ENCODE measurements at places on chromosomes 12 and 14.

DNA sequence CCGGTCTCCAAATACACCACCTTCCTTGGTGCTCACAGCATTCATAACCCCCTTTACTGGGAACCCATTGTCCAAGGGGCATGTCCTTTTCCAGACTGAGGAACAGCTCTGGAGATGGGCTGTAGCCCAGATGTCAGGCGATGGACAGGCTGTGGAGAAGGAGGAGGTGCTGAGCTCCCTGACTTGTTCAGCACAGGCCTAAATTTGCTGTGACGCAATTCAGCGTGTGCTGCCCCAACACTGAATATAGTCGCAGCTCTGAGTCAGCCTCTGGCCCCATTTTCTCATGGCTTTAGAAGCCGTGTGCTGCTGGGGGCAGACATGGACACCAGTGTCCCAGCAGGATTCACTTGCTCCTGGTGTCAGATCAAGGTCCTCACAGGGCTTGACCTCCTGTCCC lies 269.1 kb downstream of the EMP1 start:
- DNase-seq: no peak

DNA sequence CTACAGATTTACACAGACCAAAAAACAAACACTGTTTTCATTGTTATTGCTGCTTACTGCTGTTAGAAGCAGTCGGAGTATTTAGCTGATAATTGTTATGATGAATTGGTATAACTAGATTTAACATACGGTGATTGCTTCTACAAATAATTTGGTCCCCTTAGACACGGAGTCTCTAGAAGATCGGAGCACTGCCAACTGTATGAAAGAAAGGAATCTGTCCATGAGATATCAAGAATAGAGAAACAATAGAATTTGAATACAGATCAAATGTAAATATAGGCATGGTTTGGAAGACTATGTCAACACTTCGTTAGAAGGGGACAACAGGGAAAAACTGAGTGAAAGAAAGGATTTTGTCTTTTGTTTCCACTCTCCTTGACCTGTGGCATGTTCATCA lies 110.9 kb downstream of the PPP2R5E start:
- no peak for DNase-seq

DNA sequence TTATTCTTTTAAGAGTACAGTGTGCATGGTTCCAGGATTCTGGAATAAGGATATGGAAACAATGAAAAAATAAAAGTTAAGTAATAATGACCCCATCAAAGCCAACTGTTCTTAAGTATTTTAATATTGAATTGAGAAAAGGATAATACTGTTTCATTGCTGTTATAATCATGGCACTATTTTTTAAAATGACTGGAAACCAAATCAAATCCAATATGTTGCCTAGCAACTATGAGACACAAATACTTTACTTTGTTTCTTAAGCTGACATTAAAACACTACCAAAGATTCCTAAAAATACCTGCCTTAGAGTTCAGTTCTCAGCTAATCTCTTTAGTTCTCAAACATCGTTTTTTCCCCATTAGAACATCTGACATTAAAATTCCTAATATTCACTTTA lies 66.4 kb upstream of the OTOGL start:
- DNase-seq: no peak

DNA sequence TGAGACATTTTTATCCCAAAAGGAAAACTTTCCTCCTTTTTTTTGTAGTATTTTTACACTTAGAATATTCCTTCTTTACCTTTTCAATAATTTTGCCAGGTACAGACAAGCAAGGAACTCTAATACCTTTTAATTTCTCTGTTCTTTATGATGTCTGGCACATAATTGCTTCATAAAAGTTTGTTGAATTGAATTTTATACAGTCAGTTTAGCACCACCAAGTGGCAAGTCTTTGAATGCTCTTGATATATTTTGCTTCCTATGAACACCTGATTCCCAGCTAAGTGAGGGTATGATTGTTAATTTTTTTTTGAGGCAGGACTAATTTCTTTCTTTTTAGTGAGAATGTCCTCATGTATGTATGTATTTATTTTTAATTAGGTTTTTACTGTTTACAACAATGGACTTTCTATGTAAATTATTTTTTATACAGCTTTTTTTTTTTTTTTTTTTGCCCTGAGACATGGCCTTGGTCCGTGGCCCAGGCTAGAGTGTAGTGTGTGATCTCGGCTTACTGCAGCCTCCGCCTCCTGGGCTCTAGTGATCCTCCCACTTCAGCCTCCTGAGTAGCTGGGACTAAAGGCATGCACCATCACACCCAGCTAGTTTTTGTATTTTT lies 6.9 kb downstream of the TBC1D15 start:
- no peak for DNase-seq

GRCh38 chr14:93332397-93332852 lies 411 bp downstream of the BTBD7 start:
- peak; percentile 75 for DNase-seq

DNA sequence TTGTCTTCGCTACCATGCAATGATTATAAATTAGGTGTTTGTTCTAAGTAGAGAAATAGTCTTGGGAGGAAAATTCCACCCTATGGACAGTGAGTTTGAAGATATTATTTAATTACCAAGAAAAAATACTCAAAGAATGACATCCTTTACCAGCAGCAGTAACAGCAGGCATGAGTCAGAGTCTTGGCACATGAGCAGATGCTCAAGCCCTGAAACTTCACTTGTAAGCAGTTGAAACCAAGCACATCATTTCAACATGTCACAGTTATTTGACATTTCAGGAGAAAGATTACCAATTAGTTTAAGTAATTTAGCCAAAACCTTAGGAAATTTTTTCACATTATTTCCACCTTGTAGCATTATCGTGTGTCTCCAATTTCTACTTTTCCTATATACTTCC lies 99.2 kb downstream of the C12orf50 start:
- DNase-seq: no peak

DNA sequence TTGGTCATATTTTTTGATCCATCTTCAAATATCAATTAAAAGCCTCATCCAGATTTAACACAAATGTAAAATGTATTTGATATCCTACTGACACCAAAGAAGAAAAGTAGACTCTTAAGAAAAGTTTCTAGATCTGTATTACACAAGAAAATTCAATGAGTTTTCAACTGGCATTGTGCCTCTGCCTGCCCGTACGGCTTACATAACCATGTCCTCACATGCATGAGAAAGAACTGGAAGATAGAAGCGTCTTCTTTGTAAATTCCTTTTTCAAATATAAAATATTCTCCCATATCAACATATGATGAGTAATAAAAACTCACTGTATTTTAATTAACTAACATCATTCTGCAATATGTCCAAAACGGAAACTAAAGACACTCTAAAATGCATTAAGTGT lies 7.2 kb downstream of the ANKS1B start:
- DNase-seq: no peak

GRCh38 chr14:105332350-105332874 lies 17.9 kb downstream of the PACS2 start:
- DNase-seq: no peak

DNA sequence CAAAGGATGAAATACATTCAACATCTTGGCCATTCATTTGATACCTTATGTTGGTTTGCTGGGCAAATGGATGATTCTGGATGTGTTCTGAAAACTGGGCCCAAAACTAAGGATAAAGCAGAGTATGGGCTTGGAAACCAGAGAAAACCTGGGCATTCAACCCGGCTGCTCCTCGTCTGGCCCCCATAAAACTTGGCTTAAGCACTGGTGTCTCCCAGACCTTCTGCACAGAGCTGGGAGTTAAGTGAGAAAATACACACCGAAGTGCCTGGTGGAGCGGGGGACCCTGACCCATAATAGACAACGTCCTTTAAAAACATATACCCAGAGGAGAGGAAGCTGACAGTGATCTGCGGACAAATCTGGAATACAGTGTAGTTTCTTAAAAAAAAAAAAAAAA lies 112.5 kb downstream of the FOXN3 start:
- DNase-seq: no peak

GRCh38 chr14:70886421-70887206 lies 20.6 kb upstream of the PCNX1 start:
- DNase-seq: no peak

- no peak for DNase-seq
Measured at GRCh38 chr14:49615776-49616175, 4.7 kb downstream of the RPL36AL start.

DNA sequence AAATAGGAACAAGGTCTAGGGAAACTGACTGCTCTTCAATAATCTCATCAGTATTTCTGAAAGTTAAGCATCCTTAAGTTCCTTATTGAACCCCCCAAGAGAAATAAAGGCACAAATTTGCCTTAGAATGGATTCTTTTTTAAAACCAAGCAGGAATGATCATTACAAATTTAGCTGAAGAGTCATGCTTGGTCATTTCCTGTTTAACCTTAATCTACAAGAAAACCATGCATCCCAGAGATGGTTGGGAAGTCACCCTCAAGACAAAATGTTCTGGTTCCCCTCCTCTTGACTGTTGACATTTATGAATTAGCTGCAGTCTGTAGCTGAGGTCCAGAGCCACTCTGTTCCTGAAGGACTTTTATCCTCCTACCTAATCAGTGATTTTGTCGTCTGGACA lies 291.8 kb upstream of the G2E3 start:
- no peak for DNase-seq

- no peak for DNase-seq
Measured at GRCh38 chr14:31529053-31529452, 32.2 kb upstream of the NUBPL start.

GRCh38 chr14:92984896-92985295 lies 61.9 kb downstream of the CHGA start:
- DNase-seq: no peak

DNA sequence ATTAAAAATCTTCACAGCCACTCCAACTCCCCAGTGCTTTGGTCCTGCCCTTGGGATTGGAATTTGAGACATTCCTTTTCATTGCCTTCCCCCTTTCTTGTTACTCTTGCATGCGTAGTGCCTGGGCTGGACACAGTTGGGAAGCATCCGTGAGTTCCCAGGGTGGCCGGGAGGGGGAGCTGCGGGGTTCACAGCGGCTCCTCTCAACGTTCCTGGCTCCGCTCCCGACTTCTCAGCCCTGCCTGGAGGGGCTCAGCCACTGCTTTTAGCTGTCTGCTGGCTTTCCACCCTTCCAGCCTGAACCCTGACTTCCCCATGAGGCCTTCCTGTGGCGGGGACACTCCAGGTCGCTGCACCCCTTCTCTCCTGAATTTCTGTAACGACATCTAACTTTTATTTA lies 3.2 kb downstream of the TEX52 start:
- peak; percentile 65 for DNase-seq

DNA sequence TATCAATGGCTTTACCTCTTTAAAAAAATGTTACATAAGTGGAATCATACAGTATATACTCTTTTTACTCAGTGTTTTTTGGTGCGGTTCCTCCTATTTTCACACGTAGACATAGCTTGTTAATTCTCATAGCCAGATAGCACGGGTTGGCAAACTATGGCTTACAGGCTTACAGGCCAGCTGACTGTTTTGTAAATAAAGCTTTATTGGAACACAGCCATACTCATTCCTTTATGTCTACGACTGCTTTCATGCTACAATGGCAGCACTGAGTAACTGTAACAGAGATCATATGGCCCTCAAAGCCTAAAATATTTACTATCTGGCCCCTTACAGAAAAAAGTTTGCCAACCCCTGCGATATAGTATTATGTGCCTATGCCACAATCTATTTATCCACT lies 5.8 kb upstream of the DAAM1 start:
- DNase-seq: no peak

DNA sequence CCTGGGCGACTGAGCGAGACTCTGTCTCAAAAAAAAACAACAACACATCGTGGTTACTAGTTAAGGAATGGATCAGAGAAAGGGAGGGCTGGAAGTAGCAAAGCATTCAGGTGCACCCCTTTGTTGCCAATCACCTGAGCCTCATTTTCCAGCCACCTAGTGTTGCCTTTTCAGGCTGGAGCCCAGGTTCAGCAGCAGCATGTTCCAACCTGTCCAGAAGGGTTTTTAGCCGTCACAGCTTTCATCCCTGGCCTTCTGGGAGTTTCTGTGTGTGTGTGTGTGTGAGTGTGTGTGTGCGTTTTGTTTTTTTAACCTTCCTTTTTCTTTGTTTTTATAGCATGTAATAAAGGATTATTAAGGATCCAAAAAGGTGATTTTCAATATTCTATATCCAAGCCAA lies 121.1 kb upstream of the ATF1 start:
- no peak for DNase-seq

GRCh38 chr12:67692966-67693365 lies 44.4 kb downstream of the DYRK2 start:
- no peak for DNase-seq

- DNase-seq: no peak
Measured at GRCh38 chr14:91135039-91135438, 21.2 kb downstream of the DGLUCY start.

DNA sequence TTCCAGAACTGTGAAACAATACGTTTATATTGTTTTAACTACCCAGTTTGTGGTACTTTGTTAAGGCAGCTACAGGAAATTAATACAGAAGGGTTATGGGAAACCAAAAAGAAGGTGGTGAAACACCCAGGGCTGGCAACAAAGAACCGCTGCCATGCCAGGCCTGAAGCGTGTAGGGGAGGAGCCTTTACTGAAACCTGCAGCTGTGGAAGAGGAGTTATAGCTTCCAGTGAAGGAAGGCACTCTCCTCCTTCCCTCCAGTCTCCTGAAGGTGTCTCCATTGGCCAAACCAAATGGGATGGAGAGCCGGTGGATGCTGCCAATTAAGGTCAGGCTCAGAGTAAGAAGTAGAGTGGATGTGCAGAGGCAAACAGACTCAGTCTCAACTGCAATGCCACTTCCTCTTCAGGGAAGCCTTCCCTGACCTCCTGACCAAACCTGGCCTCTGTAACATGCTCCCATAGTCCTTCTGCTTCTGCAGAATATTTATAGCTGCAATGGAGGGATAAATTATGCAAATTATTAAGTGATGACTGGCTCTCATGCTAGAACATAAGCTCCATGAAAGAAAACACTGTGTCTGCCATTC lies 168.3 kb downstream of the DAD1 start:
- DNase-seq: no peak

- DNase-seq: no peak
Measured at GRCh38 chr12:78331753-78332152, 501.1 kb downstream of the NAV3 start.

DNA sequence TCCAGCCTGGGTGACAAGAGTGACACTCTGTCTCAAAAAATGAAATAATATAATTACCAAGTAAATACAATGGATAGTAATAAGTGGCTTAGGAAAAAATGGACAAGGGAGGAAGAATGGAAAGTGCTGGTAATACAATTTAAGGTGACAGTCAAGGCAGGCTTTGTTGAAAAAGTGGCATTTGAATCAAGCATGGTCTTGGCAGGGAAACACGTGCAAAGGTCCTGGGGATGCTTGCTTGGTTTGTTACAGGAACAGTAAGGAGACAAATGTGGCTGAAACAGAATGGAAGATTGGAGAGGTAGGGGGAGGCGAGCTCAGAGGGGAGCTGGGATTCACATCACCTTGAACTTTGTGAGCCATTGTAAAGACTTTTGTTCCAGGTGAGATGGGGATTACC lies 153.2 kb downstream of the TMEM132C start:
- no peak for DNase-seq
